A549 (cell line): ENCODE measurements at places on chromosomes 12 and 14. TPM values are rescaled to one million over a fixed set of nuclear protein-coding genes. Genes with fewer than 3 reads are reported as not detected.

GRCh38 chr12:78799649-78800048 is 64.9 kb upstream of the SYT1 start:
- no peak for DNase-seq

- DNase-seq = peak; percentile 40
These were observed 189.2 kb upstream of the RASSF8 start for GRCh38 chr12:25769082-25769945.

The TGM1 gene
- polyA plus RNA-seq = 1.3 to 1.8 TPM (median 1.4 TPM) in 3 replicates

DNA sequence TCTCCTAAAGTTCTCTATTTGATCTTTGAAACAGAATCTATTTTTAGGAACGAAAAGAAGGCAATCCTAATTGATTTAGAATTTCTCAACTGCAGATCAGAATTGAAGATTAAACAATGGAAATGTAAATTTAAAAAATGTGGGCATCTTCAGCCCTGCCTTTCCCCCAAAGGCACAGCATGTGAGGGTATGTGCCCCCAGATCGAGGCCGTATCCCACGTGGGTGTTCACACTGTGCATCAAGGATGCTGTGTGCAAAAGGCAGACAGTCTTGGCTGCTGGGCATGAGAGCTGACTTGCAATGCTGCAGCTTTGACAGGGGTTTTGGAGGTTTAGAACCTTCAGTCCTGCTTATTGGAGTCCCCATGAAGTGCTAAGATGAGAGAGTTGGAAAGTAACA is 346.3 kb downstream of the VRK1 start:
- DNase-seq = no peak

The OR4E2 gene
- not detected in 3 replicates for polyA plus RNA-seq

DNA sequence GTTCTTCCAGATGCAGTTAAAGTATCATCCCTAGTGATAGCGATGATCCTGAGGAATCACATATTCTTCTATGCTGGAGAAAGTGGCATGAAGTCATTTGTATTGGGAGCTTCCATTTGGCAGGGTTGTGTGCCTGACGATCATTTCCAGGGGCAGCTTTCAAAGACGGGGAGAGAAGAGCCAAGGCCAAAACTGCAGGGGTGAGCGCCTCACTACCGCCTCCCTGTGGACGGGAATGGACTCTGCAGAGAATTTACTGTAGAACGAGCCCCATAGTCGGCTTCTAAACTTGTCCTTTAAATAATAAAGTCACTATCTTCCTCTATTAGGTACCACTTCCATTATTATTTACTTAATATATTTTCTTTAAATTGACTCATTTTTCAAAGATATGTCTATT is 555.9 kb upstream of the TMEM132C start:
- DNase-seq = no peak

DNA sequence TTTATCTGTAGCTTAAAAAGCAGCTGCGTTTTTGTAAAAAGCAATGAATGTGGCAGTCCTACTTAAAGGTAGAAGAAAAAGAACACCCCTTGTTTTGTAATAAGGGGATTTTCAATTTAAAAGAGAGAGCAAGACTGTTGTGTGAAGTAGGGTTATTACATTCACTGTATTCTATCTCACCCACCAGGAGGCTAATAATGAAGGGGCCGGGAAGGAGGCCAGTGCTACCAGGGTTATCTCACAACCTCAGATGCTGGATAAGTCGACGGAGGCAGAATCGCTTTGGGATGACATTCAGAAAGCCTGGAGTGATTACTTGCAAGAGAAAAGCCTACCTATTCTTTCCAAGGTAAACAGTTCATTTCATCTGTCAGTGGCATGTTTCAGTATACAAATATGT is 97.7 kb downstream of the RMST start:
- no peak for DNase-seq

GRCh38 chr12:121712190-121712460 is 427 bp upstream of the TMEM120B start:
- DNase-seq = peak; percentile 55

DNA sequence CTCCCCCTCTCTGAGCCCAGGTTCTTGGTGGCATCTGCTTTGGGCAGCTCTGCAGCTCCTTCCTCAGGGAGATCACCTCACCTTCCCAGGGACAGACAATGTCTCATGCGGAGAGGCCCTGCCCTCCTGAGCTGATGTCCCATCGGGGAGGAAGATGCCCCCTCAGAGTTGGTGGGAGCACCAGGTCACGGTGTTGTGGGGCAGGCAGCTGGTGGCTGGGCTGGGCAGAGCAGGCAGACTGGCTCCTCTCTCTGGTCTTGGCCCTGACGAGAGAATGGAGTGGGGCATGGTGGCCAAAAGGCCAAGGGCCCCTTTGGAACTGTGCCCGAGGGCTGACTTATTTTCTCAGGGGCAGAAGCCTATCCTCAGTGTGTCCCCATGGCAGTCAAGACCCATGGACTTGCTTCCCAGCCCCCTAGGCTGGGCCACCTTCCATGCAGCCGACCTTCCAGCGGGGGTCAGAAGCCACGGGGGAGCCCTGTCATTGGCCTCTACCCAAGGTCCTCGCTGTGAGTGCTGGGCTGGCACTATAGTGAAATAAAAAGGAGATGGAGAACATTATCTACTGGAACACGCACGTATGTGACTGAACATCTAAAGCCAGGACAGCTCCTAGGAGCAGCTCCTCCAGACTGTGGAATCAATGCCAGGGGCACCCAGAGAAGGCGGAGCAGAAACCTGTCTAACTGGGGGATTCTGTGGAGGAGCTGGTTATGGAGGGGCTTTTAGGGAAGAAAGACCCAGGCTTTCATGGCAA is 21.9 kb downstream of the PPP2R5C start:
- no peak for DNase-seq

The LTB4R2 gene
- polyA plus RNA-seq = 8.4 to 9.9 TPM (median 8.6 TPM) in 3 replicates

DNA sequence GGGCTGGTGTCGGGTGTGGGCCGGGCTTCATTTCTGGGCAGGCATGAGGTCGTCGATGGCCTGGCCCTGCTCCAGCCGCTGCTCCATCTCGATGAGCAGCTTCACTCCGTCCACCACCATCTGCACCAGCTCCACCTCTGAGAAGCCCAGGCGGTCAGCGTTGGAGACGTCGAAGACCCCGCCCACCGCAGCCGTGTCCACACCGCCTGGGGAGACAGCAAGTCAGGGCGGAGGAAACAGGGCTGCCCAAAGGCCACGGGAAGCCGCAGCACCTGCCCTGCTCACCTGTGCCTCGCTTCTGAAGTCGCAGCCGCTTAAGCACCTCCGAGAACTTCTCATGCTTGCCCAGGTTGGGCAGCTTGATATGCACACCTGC is 2.8 kb downstream of the CKB start:
- DNase-seq = no peak

GRCh38 chr12:92134638-92135274 is 10.9 kb downstream of the BTG1 start:
- no peak for DNase-seq

The CTSG gene
- not detected in 3 replicates for polyA plus RNA-seq

The EP400 gene
- polyA plus RNA-seq = 14.9 to 18.0 TPM (median 15.2 TPM) in 3 replicates

GRCh38 chr14:86646696-86647690 is 1117.0 kb downstream of the FLRT2 start:
- peak; percentile 17 for DNase-seq

GRCh38 chr12:96434107-96434506 is 33.9 kb upstream of the CDK17 start:
- DNase-seq = no peak

The MMP19 gene
- 0.09 to 0.11 TPM (median 0.09 TPM) in 3 replicates for polyA plus RNA-seq

The C1QL4 gene
- polyA plus RNA-seq = 2.2 to 2.8 TPM (median 2.8 TPM) in 3 replicates

DNA sequence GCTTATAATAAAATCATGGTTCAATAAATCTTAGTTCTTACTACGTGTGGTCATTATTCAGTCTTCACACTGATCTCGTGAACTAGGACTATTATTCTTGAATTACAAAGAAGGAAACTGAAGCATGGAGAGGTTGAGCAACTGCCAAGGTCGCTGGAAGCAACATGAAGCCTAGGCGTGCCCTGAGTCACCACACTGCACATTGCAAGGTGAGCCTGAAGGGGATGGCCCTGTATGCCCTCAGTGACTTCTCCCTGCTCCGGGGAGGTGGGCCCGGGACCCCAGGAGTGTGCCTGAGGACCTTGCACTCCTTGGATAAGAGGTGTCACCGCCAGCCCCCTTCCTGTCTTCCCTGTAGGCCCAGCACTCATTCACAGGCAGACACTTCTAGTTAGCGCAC is 161.6 kb downstream of the CACNA1C start:
- DNase-seq = no peak

DNA sequence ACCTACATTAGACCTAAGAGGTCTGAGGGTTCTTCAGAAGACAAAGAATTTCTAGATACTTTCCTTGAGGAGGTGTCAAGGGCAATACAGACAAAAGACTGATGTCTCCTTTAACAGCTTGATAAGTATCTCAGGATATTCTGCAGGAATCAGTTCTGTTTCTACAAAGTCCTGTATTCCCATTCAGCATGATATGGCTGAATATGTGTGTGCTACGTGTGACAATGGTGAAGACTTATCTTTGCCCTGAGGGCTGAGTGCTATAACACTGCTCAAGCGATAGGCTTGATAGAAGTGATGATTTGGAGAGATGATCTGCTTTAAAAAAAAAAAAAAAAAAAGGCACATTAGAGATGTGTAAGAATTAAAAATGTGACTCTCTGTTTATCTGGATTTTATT is 429.7 kb downstream of the EGLN3 start:
- DNase-seq = no peak

- no peak for DNase-seq
These were observed 6.2 kb downstream of the CMKLR1 start for GRCh38 chr12:108332791-108333382.

DNA sequence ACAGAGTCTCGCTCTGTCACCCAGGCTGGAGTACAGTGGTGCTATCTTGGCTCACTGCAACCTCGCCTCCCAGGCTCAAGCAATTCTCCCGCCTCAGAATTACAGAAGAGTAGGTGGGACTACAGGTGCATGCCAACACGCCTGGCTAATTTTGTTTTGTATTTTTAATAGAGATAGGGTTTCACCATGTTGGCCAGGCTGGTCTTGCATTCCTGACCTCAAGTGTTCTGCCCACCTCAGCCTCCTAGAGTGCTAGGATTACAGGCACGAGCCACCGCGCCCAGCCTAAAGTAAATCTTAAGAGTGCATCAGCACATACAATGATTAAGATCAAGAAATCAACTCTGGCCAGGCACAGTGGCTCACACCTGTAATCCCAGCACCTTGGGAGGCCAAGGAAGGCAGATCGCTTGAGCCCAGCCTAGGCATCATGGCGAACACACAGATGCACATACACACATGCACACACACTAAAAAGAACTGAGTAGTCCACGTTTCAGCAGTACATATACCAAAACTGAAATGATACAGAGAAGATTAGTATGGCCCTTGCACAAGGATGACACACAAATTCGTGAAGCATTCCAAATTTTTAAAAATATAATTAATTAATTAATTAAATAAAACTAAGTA is 65.0 kb downstream of the HECTD1 start:
- DNase-seq = no peak

- DNase-seq = no peak
These were observed 15.4 kb downstream of the HSP90AA1 start for GRCh38 chr14:102071283-102071998.

The GTF2A1 gene
- 12.5 to 15.0 TPM (median 13.3 TPM) in 3 replicates for polyA plus RNA-seq

The TEDC1 gene
- polyA plus RNA-seq = 35.1 to 39.6 TPM (median 37.5 TPM) in 3 replicates

DNA sequence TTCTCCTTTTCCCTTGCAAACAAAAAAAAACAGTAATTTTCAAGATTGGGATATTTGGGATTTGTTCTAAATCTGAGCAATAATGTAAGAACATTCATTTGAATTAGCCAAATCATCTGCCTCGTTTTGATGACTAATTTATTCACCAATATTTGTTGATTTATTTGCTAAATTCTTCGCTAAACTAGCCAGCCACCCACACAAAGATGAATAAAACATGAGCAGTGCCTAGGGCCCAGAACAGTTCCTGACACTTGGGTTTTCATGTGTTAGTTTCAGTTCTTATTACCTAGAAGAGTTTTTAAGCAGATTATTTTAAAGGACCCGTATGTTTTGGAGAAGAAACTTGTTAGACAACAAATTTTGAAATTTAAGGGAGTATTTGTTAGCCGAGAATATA is 1.4 kb downstream of the ETNK1 start:
- no peak for DNase-seq

- no peak for DNase-seq
These were observed 54.9 kb downstream of the VWF start for GRCh38 chr12:6069437-6070093.

GRCh38 chr14:63478437-63478852 is 64.7 kb downstream of the PPP2R5E start:
- no peak for DNase-seq

The FGF6 gene
- not detected in 3 replicates for polyA plus RNA-seq

The ARG2 gene
- 1.3 to 2.5 TPM (median 1.8 TPM) in 3 replicates for polyA plus RNA-seq

- DNase-seq = no peak
These were observed 1207.3 kb downstream of the SLC16A7 start for GRCh38 chr12:60803147-60803546.

DNA sequence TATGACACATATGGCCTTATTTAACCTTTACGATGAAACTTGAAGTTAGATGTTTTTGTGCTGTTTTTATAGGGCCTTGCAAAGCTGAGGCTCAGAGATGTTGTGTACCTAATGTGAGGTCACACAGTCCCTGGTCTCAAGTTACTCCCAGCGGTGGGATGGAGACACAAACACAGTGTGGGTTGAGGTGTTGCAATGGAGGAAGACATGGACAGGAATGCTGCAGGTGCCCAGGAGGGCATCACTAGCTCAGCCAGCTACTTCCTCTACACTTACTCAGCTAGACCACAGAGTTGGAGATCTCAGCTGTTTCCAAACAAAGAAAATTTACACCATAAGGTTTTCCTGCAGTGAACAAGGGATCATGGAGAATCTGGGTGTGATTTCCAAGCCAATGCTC is 15.5 kb downstream of the LHX5 start:
- DNase-seq = no peak

DNA sequence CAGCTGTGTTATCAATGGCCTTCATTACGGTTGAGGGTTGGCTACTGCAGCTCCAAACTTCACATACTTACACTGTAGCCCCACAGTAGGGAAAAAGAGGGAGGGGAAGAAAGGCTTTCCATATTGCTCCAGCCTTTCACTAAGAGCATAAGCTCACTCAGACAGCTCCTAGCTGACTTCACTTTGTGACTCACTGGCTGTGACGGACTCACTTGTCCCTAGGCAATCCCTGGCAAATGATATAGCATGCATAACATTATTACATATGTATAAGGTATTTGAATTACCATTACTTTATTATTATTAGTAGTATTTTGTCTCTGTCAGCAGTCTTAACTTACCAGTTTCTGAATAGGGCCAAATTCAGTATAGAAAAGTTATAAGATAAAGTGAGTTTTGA is 350.7 kb downstream of the RMST start:
- DNase-seq = no peak

- peak; percentile 65 for DNase-seq
These were observed 47.9 kb downstream of the PPP1R12A start for GRCh38 chr12:79886917-79887519.

GRCh38 chr12:116863275-116863767 is 17.9 kb downstream of the HRK start:
- DNase-seq = peak; percentile 65
